ENCODE measurements at places on chromosomes 3 and 15.

- DNase-seq: no peak
Measured at GRCh38 chr15:70158309-70159000, 60.7 kb upstream of the TLE3 start.

GRCh38 chr3:4290272-4290893, 12.8 kb upstream of the SETMAR start:
- no peak for DNase-seq

GRCh38 chr3:27653803-27654558, 68.1 kb downstream of the EOMES start:
- no peak for DNase-seq

DNA sequence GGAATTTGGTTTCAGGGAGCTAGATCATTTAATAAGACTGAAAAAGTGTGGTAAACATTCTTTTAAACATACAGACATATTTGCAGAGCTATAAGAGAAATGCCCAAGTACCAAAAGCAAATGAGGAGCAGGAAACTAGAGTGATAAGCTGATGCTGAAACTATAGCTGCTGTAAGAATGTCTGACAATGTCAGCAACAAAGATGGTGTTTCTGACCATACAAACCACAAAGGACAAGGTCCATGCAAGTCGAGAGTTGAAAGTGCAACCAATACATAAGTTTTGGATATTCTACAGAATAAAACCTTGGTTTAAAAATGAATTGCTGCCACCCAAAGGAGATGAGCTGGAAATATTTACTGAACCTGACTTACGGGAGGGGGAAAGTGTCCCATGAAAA, 610.2 kb downstream of the TBL1XR1 start:
- no peak for DNase-seq

DNA sequence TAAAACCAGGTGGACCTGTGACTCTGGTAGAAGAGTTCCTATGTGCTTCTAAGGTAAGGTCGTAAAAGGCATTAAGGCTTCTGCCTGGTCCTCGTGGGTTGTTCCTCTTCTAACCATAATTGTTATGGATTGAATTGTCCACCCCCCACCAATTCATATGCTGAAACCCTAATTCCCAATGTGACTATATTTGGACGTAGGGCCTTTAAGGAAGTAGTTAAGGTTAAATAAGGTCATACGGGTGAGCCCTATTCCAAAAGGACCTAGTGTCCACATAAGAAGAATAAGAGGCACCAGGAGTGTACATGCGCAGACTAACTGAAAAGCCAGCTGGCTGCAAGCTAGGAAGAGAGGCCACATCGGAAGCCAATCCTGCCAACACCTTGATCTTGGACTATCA, 1.9 kb downstream of the ADPGK start:
- no peak for DNase-seq

Measured in anterior cingulate cortex (tissue), 58 donors.